Activated CD8-positive, alpha-beta memory T cell treated with anti-CD3 and anti-CD28 coated beads, Interleukin-2, amount 50 U/mL, for 4 hours (primary cell): ENCODE measurements at places on chromosomes 4 and X.

GRCh38 chr4:102687373-102687981 lies 73.3 kb downstream of the MANBA start:
- no peak for DNase-seq

DNA sequence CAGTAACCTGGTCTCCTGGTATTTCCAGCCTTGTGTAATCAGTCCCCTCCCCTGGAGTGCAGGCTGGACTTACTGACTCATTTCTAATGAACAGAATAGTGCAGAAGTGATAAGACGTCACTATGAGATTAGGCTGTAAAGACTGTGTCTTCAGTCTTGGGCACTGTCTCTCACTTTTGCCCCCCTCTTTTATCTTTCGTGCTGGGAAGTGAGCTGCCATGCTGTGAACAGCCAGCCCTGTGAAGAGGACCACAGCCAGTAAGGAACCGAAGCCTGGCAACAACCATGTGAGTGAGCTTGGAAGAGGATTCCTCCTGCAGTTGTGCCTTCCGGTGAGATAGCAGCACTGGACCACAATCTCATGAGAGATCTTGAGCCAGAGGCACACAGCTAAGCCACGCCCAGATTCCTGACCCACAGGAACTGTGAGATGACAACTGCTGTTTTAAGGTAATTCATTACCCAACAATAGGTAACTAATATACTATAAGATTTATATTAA lies 67.5 kb upstream of the GPR34 start:
- DNase-seq, result no peak

DNA sequence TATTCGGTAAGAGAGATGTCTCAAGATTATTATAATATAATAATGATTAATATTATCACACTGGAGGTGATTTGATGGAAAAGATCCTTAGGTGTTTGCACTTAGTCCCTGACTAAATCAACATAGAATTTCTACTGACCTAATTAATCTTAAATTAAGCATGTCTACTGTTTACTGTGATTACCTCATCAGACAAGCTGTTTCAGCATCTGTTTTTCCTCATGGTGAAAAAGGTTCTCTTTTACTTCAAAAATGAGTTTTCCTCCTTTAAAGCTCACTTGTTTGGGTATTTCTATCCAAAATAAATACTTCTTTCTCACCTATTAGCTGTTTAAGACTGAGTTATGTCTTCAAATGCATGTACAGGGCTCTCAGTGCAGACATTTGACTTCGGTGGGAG lies 407.8 kb downstream of the NKX6-1 start:
- no peak for DNase-seq

- DNase-seq, result no peak
These were observed 14.4 kb upstream of the CXCL8 start for GRCh38 chr4:73725985-73726384.

DNA sequence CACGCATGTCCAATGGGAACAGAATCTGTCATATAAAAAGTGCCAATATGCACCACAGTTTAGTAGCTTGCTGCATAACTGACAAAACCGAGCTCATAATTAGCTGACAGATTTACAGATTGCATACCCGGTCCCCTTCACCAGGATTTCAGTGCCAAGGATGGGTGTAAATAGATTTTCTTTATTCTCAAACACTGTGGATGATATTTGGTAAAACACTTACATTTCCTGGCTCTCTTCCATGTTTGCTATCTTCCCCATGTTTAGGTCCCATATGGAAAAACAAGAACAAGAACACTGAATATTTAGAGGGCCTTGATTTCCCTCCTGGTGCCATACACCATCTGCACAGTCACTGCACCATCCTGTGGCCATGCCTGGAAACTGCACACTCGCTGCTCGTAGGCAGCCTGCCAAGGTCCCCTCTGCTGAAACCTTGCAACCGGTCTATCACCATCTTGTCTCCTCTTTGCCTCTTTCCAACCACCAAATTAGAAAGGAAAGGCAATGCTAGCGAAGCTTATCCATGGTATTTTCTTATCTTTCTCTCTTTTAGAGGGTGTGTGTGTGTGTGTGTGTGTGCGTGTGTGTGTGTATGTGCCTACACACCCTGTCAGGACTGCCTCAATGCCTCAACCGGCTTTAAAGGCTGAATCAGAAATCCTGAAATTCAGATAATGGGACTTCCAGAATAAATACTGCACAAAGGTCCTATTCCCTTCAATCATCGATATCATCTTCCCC lies 124.2 kb upstream of the MBNL3 start:
- peak; percentile 30 for DNase-seq

DNA sequence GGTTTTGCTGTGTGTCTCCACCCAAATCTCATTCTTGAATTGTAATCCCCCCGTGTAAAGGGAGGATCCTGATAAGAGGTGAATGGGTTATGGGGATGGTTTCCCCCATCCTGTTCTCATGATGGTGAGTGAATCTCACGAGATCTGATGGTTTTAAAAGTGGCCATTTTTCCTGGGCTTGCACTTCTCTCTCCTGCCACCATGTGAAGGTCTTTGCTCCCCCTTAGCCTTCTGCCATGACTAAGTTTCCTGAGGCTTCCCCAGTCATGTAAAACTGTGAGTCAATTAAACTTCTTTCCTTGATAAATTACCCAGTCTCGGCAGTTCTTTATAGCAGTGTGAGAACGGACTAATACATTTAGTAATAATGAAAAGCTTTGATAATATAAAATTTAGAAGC lies 46.9 kb downstream of the ANTXR2 start:
- DNase-seq, result no peak

- DNase-seq, result no peak
These were observed 22.7 kb downstream of the SCML1 start for GRCh38 chrX:17759990-17760389.

DNA sequence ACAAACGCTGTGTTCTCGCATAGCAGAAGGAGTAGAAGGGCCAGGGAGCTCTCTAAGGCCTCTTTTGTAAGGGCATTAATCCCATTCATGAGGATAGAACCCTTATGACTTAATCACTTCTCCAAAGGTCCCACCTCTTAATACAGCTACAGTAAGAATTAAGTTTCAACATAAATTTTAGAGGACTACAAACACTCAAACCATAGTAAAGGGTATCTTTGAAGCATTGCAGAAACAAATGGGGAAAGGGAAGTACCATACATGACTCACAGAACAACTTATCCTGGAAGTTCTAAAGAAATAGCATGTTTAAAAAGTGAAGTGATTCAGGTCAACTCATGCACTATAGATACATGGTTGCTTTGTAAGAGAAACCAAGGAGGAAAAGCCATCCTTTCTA lies 680.8 kb downstream of the RPA4 start:
- DNase-seq, result no peak

- no peak for DNase-seq
These were observed 90.0 kb downstream of the SORBS2 start for GRCh38 chr4:185722029-185722316.

GRCh38 chr4:159366966-159367780 lies 264.3 kb downstream of the RAPGEF2 start:
- DNase-seq, result no peak

DNA sequence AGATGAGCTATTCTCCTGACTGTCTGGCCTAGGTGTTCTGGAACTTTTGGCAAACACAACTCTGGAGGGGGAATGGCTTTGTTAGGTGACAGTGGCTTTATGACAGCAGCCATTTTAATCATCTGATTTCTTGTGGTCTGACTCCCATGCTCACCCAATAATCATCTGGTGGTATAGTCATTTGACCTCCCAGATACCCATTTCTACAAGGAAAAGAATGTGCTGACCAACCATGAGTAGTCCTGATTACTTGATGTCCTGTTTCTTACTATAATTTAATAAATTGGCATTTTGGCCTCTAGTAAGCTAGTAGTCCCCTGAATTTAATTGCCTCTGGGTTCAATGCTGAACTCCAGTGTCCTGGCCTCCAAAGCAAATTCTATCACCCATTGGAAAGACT lies 109.9 kb upstream of the DUSP21 start:
- DNase-seq, result no peak

DNA sequence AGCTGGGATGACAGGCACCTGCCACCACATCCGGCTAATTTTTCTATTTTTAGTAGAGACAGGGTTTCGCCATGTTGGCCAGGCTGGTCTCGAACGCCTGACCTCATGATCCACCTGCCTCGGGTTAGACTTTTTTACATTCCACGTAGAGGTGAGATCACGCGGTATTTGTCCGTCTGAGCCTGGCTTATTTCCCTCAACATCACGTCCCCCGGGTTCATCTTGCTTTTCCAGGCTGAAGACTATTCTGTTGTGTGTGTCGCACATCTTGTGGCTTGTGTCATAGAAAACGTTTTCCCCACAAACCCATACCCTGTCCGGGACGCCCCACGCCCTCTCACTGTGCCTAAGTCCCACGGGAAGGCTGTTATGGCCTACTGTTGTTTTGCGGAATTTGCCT lies 185.3 kb downstream of the CRLF2 start:
- no peak for DNase-seq

GRCh38 chr4:13368217-13368616 lies 115.9 kb downstream of the RAB28 start:
- DNase-seq, result no peak

DNA sequence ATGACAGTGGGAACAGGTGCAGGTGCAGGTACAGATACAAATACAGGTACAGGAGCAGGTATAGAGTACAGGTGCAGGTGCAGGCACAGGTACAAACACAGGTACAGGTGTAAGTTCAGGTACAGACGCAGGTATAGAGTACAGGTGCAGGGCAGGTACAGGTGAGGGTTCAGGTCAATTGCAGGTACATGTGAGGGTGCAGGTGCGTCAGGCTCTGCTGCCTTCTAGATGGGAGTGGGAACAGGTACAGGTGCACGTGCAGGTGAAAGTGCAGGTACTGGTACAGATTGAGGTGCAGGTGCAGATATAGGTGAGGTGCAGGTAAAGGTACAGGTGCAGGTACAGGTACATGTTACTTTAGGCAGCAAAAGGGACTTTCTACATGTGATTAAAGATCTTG lies 85.7 kb downstream of the CRLF2 start:
- no peak for DNase-seq

DNA sequence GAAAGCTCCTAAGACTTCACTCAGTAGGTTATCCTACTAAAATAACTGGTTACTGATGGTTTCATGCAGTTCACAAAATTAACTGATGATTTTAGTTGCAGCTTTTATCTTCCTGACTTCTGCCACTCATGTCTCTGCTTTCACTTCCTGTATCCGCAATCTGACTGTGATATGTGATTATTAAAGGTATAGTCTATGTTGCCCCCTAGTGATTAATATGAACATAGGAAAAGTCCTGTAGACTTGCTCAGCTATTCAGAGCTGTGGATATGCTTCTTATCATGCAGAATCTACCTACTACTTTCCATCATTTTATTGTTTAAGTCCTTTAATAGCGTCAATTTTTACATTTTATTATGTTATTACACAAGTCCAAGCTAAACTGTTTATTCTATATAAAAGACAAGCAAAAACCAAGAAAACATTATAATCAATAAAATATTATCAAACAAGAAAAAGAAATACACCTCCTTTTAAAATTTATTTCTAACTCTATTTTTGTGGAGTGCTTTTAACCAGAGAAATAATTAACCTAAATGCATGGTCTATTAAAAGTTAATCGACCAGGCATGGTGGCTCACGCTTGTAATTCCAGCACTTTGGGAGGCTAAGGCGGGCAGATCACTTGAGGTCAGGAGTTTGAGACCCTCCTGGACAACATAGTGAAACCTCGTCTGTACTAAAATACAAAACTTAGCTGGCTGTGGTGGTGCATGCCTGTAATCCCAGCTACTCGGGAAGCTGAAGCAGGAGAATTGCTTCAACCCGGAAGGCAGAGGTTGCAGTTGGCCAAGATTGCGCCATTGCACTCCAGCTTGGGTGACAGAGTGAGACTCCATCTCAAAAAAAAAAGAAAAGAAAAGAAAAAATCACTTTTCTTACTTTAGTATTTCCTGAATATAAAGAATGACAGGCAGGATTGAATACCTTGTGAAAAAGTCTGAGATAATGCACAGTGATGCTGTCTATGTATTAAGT lies 40.4 kb upstream of the TLR2 start:
- DNase-seq, result no peak

DNA sequence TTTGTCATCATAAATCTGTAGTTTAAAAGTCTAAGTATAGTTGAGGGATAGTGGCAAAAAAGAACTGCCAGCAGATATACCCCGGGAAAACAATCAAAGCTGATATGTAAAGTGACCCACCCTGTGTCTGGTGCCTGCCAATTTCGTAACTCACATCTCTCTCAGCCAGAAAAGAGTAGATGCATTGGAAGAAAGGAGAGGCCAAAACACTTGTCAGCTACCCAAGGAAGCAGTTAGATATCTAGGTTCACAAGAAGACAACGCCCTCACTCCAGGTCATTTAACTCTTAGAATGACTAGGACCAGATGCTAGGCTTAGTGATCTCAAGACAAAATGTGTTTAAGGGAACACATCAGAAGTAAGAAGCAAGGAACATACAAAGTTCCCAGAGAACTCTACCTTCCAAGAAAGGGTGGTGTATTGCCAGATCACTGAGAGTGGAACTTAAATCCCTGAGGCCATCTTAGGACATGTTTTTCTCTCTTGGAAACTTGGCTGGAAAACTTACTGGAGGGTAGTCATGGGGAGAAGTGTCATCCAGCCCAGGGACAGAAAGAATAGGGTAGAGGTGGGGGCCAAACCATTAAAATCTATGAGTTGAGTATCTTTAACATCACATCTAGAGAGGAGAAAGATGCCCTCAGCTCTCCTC lies 125.9 kb downstream of the SHISA3 start:
- DNase-seq, result no peak

DNA sequence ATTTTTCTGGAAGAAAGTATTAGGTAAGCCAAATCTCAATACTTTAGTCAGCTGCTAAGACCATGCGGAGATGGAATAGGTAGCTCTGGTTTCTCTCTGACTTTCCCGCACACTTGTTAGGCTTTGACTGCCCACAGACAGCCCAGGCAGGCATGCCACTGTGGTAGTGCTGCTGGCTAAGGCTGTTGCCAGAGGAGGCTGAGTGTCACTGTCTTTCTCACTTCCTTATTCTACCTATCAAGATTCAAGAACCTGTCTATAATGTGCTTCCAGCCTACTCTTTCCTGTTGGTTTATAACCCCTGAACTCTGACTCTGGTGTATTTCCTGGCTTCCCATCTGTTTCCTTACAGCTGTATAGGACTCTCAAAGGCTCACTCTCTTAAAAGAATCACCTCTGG lies 81.8 kb upstream of the TRPC5 start:
- no peak for DNase-seq

DNA sequence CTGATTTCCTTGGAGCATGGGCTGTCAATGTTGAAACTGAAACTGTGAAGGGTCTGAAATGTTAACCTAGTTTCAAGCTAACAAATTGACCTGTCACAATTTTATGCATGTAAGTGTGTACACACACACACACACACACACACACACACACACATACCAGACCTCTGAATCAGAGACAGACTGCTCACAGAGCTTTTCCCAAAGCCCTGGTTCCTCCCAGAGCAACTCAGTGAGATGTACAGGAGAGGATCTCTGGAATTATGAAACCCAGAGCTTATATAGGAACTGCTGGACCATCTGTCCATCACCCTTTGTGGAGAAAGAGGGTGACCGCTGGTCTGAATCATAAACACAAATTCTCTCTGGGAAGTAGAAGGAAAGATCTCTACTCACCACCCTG lies 228.1 kb upstream of the PRPS2 start:
- no peak for DNase-seq

- DNase-seq, result no peak
These were observed 98.8 kb downstream of the CASK start for GRCh38 chrX:41824551-41824950.

- DNase-seq, result no peak
These were observed 98.3 kb downstream of the HMX1 start for GRCh38 chr4:8773124-8773931.

- no peak for DNase-seq
These were observed 12.9 kb upstream of the SPP1 start for GRCh38 chr4:87962398-87963146.
